T-helper 17 cell (primary cell): ENCODE measurements at places on chromosomes 1 and 21. TPM values are rescaled to one million over a fixed set of nuclear protein-coding genes. Genes with fewer than 3 reads are reported as not detected.

GRCh38 chr1:155975375-155976061 is 2.8 kb downstream of the ARHGEF2 start:
- no peak for DNase-seq

DNA sequence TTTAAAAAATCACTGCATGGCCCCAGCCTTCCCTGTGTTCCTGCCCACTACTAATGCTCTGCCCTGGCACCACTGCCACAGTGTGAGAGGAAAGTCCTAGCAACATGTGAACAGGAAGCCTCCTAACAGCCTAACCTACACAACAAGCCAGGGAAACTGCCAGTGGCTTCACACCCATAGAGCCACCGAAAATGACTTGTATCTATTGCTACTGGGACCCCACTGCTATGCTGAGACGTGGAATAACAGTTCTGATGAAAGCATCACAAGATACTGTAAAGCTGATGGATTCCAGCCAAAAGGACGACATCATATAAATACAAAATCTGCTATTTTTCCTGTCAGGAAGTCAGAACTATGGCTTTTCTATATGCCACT is 74.9 kb downstream of the JAK1 start:
- no peak for DNase-seq

DNA sequence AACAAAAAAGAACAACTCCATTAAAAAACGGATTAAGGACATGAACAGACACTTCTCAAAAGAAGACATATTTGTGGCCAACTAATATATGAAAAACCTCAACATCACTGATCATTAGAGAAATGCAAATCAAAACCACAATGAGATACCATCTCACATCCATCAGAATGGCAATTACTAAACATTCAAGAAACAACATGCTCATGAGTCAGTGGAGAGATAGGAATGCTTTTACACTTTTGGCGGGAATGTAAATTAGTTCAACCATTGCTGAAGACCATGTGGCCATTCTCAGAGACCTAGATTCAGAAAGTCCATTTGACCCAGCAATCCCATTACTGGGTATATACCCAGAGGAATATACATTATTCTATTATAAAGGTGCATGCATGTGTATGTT is 1442.6 kb upstream of the B3GALT2 start:
- DNase-seq, result no peak

- DNase-seq, result no peak
Measured at GRCh38 chr21:36700971-36701755, 2.2 kb downstream of the SIM2 start.

DNA sequence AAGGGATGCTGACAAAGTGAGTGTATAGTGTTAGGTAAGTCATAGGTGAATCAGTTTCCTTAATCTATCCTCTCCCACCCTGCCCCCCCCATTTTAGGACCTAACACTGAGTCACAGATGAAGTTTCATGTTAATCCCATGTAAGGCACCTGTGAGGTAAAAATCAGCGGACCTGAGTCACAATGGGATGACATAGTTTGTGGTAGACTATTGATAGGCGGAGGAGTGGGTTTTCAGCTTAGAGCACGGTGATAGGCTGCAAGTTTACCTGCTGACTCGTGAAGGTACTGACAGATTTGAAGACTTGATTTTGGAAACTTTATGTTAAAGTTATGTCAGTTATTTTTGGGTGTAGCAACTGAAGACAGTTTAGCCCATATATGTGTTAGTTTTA is 1.7 kb downstream of the TOR1AIP1 start:
- DNase-seq, result peak; percentile 27

- DNase-seq, result no peak
Measured at GRCh38 chr1:68321084-68321685, 88.9 kb upstream of the WLS start.

DNA sequence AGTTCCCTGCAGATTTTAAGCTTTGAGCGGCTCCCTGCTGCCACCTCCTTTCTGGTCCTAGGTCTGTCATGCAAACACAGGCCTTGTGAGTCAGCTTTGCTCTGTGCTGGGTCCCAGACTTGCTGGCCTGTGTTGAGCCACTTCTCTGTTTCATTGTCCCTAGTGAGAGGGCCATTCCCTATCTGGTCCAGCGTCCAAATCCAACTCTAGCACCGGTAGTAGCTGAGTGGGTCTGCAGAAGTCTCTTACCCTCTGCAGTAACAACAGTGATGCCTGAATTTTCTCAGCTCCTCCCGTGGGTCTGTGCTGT is 5.8 kb downstream of the TTC22 start:
- no peak for DNase-seq

- no peak for DNase-seq
Measured at GRCh38 chr1:57518496-57518895, 94.6 kb upstream of the DAB1 start.

DNA sequence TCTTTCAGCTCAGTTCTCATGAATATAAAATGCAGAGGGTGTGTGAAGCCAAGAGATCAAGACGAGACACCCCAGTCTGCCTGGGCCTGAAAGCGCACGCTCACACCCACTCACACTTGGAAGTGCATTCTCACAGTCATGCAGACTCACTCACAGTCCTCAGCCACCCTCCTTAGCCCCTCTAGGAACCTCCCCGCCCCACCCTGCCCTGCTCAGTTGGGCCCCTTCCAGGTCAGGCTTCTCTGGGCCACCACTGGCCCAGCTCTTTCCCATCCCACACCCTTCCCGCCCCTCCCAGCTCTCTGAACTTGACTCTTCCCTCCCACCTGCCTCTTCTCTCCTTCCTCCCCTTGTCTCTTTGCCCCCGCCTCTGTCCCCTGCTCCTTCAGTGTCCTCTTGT is 93.8 kb downstream of the EPHB2 start:
- no peak for DNase-seq

DNA sequence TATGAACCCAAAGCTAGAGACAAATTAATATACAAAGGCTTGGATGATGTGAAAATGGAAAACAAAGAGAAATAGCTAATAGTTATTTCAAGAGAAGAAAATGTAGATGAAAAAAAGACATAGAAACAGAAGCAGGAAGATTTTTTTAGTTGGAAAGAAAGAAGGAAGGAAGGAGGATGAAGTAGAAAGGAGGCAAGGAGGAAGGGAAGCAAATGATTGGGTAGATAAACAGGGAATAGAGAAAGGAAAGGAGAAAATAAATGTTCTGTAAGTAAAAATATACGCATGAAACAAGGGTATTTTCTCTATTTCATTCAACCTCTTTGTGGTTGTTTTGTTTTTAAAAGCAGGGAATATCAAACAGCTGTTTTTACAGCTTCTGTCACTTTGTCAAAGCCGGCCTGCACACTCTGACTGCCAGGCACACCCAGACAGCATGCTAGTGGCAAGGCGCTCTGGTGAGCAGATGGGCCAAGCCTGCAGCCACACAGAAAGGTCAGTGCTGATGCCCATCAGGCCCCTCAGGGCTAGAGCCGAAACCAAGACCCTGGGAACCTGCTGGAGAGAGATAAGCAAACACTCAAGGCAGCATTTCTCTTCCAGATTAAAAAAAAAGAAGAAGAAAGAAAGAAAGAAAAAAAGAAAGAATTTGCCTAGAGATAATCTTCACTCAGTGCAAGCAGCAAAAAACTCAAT is 72.9 kb upstream of the CTTNBP2NL start:
- no peak for DNase-seq

DNA sequence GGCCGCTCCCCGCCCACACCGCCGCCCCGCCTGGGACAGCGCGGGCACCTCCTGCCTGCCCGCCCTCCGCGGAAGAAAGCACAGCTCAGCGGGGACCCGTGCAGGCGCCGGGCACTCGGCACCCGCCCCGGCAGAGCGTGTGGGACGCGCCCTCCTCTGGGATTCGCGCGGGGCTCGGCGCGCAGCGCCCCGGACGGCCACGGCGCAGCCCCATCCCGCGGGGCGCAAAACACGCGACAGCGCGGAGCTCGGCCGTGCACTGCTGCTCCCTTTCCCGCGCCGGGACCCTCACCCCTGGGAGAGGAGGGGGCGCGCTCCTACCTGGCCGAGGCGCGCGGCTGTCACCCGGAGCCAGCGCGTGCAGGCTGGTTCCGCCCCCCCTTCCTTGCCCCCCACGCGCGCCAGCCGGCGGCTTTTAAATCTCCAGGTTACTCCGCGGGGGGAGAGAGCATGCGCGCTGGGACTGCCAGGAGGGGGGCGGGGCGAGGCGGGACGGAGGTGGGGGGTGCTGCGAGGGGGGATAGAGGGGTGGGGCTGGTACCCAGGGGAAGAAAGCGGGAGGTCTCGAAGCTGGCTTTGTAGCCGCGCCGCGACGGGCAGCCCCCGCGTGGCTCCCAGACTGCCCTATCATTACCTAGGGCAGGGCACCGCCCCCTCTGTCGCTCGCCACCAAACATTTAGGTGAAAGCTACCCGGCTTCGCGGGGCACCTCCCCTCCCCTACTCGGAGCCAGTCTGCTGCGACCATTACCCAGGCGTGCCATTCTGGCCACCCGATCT is at the start of gene SLC45A3:
SLC45A3 (minus strand) TSS at position 437 of the 779 bp plus-strand sequence. CDS start 15,853 bp downstream, outside the sequence.
- no peak for DNase-seq

- no peak for DNase-seq
Measured at GRCh38 chr1:46169811-46170454, 5.0 kb upstream of the TSPAN1 start.

DNA sequence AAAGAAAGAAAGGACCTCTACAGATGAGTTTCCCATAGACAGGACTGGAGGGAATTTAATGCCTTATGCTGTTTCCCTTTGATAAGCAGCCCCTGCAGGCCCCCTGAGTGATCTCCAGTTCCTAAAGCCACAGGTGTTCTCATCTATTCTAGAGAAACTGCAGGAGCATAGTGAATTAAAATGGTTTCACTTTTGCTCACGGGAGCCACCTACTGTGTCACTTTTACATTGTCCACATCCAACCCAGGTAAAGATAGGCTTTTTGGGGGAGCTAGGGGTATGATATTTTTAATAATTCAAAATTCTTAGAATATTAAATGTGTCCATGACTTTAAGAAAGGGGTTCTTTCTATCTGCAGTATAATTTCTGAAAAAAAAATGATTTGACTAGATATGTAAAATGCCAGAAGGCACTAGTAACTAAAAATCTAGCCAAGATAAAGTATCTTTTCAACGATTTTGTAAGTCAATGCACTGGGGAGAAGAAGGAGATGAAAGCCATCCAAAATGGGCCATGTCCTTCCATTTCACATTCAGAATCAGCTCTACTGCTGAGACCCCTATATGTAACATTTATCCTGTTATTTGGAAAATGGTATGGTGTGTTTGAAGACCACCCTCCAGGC is 267.3 kb upstream of the DUSP10 start:
- DNase-seq, result no peak

DNA sequence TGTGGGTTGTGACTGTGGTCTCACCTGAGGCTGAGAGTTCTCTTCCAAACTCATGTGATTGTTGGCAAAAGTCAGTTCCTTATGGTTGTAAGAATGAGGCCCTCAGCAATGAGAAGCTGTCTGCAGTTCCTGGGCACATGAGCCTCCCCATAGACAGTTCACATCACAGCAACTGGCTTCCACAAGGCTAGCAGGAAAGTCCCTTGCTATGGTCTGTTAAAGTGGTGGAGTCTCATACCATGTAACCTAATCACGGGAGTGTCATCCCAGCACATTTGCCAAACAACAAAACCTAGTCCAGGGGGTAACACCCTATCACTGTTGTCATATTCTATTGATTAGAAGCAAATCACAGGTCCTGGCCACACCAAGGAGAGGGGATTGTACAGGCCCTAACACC is 163.8 kb downstream of the BACH1 start:
- DNase-seq, result no peak

- no peak for DNase-seq
Measured at GRCh38 chr1:191963286-191963685, 195.0 kb upstream of the RGS18 start.

GRCh38 chr1:201011616-201012015 is 11.9 kb downstream of the KIF21B start:
- no peak for DNase-seq

GRCh38 chr1:60133848-60134247 is 60.3 kb upstream of the C1orf87 start:
- no peak for DNase-seq

DNA sequence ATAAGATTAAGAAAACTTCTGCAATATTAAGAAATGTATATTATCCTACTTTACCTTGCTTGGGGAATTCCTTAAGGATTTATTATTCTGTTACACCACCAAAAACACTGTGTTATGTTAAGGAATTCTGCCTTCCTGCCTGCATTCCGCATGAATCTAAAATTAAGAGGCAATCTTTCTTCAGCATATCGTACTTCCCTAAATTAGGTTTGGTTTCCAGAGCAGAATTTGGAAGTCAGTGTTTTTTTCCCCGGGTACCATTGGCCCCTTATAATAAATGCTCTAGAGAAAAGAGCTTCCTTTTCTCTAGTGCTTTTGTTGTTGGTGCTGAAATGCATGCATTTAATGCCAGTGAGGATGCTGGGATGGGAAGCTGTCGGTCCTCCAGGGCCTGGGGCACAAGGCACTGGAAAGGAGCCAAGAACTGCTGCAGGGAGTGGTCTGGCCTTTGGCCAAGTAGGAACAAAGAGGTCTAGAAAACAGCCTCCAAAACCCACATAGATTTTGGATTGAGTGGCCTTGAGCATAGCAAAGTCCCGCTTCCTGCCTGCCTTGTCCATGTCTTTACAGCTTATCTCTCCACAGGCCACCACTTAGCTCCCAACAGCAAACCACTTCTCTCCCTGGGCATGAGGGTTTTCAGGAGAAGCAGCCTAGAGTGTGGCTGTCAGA is 69.9 kb downstream of the RRAGC start:
- no peak for DNase-seq

DNA sequence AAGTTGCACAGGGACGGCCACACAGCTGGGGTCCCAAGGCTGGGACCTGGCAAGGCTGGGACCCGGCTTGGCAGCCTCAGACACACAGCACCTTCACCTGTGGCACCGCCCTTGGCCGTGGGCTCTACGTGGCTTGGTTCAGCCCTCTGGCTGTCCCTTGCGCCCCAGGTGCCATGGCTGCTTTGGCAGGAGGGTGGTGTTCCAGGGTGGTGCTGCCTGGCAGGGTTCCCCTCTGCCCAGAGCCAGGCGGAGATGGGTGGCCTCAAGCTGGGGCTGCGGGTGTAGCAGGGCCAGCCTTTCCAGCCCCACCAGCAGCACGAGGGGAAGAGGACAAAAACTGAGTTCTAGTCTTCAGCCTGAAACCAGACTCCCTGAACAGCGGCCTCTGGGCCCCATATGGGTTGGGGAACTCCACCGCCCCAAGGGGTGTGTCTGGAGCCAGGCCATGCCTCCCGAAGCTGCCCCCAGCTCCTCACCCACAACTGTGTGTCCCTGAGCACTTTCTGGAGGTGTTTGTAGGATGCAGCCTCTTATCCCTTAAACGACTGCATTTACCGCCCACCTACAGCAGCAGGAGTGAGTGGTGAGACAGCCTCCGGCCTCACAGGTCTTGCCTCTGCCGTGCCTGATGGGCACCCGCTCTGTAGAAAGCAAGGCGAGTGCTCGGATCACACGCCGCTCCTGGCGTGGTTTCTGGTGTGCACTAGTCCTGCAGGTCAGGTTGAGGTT is 92.3 kb downstream of the PDE9A start:
- no peak for DNase-seq

- no peak for DNase-seq
Measured at GRCh38 chr1:46603481-46603857, 599 bp downstream of the MKNK1 start.

GRCh38 chr1:156113282-156113950 is 1.1 kb upstream of the LMNA start:
- DNase-seq, result no peak

- DNase-seq, result no peak
Measured at GRCh38 chr1:54806931-54807611, 5.9 kb upstream of the TTC22 start.

S100A5 gene
- 1.1 TPM for total RNA-seq

FCRL6 gene
- total RNA-seq, result 0.27 TPM

TMPRSS15 gene
- not detected for total RNA-seq

OLFM3 gene
- total RNA-seq, result not detected

COL8A2 gene
- total RNA-seq, result not detected

NDUFV3 gene
- total RNA-seq, result 18.0 TPM

S100A7A gene
- total RNA-seq, result not detected

KRTAP19-3 gene
- not detected for total RNA-seq

AGT gene
- total RNA-seq, result not detected

GJA8 gene
- not detected for total RNA-seq

KCNK2 gene
- not detected for total RNA-seq

BSND gene
- total RNA-seq, result not detected

KCNK1 gene
- total RNA-seq, result not detected
